A549 treated with Hydrocortisone at 1 μM for 4 hours (cell line): ENCODE measurements at places on chromosomes 1 and 21. TPM values are rescaled to one million over a fixed set of nuclear protein-coding genes. Genes with fewer than 3 reads are reported as not detected.

Gene TFB2M
- total RNA-seq = 34.1 to 41.8 TPM (median 36.4 TPM) in 5 replicates

Gene OR2T33
- not detected in 5 replicates for total RNA-seq

Gene MAP3K7CL
- 1.2 to 2.4 TPM (median 2.0 TPM) in 5 replicates for total RNA-seq

Gene LENEP
- not detected in 5 replicates for total RNA-seq

Gene SPRR2D
- 0.18 TPM in 1 of 5 replicates, not detected in the others for total RNA-seq
